Activated naive CD4-positive, alpha-beta T cell treated with anti-CD3 and anti-CD28 coated beads for 36 hours (primary cell): ENCODE measurements at places on chromosomes 7 and 10.

- DNase-seq, result no peak
These were observed 64.6 kb downstream of the TSPAN12 start for GRCh38 chr7:120793213-120793936.

GRCh38 chr7:49010717-49011116 lies 86.4 kb downstream of the CDC14C start:
- no peak for DNase-seq

DNA sequence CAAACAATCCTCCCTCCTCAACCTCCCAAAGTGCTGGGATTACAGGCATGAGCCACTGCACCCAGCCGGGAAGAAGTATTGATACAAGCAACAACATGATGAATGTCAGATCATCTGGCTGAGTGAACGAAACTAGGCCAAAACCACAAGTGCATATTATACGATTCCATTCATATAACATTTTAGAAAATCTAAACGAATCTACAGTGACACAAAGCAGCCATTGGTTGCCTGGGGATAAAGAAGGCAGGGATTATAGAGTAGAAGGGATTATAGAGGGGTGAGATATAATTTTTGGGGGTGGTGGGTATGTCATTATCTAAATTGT lies 11.5 kb upstream of the RHBDD2 start:
- DNase-seq, result no peak

DNA sequence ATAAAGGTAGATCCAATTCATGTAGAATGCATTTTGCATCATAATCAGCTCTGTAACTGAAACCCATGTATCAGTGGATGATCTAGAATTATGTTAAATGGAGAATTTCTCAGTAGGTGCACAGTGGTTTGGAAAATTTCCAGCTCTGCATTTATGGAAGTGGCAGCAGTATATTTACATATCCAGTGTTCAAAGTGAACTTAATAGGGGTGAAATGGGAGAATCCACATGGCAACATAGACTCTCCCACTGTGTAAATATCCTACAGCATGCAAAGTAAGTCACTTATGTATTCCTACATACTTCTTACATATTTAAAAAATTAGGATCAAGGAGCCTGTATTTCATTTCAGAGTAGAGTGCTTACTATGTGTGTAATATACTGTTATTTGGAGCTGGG lies 35.3 kb downstream of the CDC14C start:
- DNase-seq, result no peak

GRCh38 chr7:145978769-145979168 lies 137.8 kb upstream of the CNTNAP2 start:
- no peak for DNase-seq

DNA sequence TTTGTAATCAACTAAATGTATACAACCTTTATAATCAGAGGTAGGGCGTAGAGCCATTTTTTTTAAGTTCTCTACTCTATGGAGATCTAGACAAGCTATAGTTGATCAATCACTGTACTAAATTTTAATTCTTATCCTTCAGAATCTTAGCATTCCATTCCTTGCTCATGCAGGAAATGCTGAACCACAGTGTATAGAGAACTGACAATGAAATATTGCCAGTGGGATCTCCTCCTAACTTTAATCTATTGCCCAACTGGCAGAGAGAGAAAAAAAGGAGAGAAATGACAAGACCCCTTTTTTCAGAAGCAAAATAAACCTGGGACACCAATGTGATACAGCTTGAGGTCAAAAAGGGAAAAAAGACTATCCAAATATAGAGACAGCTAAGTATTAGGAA lies 26.4 kb upstream of the PPP3CB start:
- no peak for DNase-seq

DNA sequence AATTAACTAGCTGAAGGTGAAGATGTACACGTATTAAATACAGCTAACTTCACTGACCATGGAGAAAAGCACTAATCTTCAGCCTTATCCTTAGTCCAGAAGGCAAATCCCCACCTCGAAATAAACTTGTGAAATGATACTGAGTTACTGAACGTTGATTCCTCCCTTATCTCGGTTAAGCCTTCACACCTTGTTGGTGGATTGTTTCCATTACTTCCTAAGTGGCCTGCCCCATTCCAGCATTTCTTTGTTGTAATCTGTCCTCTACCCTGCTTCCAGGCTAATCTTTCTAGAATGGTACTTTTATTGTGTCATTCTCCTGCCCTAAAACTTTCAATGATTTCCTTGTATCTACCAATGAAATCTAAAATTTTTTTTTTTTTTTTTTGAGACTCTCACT lies 68.6 kb downstream of the BUB3 start:
- DNase-seq, result no peak

DNA sequence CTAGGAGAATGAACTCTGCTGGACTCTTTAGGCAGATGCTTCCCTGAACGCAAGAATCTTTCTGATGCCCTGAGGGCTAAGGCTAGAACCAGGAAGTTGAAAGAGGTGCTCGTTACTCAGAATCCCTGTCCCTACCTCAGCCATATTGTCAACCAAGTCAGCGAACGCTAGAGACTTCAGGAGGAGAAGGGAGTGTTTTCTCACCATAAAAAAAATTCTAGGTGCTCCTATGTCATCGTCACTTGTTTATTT lies 359.4 kb downstream of the PRPF18 start:
- no peak for DNase-seq

DNA sequence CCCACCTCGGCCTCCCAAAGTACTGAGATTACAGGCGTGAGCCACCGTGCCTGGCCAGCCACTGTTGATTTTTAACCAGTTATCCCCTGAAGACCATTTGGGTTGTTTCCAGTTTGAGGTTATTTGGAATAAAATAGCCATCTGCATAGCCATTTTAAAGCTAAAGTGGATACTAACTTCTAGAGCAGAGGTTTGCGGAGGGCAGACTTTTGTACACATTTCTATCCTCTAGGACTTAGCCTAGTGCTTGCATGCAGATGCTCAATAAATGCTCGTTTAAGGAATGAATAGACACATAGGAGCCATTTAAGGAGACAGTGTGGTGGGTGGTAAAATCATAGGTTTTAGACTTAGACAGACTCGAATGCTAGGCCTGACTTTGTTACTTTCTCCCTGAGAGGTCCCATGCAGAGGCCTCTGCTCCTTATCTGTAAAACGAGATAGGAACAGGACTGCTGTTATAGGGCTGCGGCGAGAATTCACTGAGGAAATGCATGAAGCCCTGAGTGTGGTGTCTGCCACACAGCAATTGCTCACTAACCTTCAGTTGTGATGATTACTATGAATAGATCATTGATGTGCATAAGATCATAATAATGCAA lies 75.9 kb downstream of the PFKFB3 start:
- no peak for DNase-seq

DNA sequence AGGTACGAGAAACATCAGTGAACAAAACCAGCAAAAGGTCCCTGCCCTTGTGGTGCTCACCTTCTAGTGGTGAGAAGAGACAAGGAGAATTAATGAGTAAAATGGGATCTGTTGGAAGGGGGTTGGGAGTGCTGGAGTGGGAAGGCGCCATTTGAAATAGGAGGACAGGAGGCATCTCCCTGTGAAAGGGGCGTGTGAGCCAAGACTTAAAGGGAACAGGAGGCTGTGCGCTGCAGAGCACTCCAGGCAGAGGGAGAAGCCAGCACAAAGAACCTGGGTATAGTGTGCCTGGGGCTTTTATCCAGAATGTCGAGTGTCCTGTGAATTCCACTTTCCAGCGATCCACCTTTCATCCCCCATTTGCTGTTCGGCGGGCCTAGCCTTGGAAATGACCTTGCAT lies 497.9 kb upstream of the GALNT17 start:
- no peak for DNase-seq

DNA sequence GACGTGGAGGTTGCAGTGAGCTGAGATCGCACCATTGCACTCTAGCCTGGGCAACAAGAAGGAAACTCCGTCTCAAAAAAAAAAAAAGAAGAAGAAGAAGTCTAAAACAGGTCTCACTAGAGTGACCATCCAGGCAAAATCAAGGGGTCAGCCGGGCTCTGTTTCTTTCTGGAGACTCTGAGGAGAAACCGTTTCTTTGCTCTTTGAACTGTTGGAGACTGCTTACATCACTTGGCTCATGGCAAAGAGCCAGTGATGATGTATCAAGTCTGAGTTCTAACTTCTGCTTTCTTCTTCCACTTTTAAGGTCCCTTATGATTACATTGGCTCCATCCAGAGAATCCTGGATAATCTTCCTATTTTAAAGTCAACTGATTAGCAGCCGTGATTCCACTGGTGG lies 306.8 kb downstream of the WDR11 start:
- DNase-seq, result no peak

- no peak for DNase-seq
These were observed 43.6 kb downstream of the PDGFA start for GRCh38 chr7:475951-476441.

- DNase-seq, result no peak
These were observed 5.2 kb downstream of the GRID1 start for GRCh38 chr10:86361156-86362128.

- DNase-seq, result no peak
These were observed 12.0 kb upstream of the DHTKD1 start for GRCh38 chr10:12056748-12057147.

DNA sequence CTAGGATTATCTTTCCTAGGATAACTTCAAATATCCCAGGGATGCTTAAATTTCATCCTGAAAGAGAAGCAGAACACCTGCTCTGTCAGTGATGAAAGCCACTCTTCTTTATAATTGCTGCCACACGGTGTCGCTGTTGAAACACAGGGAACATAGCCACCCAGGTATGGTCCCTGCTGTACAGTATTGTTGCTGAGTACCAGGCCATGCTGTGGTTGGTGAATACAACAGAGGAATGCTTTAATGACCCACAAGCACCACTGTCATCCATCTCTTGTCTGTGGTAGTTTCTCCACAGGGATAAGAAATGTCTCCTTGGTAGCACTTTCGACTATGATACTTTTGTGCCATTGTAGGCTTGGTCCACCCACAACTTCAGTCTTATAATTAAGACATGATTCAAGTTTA lies 70.6 kb upstream of the STARD3NL start:
- peak; percentile 84 for DNase-seq

DNA sequence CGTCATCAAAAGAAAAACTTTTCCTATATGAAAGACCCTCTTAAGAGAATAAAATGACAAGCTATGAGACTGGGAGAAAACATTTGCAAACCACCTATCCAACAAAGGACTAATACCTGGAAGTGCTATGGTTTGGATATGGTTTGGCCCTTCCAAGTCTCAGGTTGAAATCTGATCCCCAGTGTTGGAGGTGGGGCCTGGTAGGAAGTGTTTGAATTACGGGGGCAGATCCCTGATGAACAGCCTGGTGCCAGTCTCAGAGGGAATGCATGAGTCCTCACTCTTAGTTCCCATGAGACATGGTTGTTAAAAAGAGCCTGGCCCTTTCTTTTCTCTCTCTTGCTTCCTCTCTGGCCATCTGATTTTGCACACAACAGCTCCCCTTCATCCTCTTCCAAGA lies 6.3 kb downstream of the ALDH18A1 start:
- DNase-seq, result no peak

DNA sequence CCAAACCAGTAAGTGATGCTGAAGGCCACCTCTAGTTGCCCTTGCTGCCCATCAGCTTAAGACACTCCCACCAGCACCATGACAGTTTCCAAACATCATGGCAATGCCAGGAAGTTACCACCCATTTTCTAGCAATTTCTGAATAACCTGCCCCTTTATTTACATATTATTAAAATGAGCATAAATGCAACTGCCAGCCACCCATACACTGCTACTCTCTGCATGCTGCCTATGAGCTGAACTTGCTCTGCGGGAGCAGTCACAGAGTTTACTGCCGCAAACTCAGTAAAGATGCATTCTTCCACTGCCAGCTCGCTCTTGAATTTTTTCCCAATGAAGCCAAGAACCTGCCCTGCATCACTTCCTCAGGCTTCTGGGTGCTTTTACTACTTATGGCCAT lies 212.6 kb downstream of the SH2D4B start:
- DNase-seq, result no peak

DNA sequence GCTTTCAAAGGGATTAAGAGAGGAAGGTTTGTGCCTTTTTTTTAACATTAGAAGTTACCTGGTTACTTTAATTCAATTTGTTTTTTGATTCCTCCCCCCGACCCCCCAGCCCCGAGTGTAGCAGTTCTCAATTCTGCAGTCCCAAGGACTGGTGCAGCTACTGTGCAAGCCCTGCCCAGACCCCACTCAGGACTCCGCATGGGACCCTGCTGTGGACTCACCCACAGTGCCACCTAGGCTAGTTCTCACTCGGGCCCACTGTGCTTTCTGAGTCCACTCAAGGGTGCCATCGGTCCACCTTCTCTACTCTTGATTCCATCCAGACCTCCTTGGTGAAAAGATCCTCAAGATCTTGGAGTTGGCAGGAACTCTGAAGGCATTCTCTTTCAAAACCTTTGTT lies 77.4 kb downstream of the VOPP1 start:
- DNase-seq, result no peak

DNA sequence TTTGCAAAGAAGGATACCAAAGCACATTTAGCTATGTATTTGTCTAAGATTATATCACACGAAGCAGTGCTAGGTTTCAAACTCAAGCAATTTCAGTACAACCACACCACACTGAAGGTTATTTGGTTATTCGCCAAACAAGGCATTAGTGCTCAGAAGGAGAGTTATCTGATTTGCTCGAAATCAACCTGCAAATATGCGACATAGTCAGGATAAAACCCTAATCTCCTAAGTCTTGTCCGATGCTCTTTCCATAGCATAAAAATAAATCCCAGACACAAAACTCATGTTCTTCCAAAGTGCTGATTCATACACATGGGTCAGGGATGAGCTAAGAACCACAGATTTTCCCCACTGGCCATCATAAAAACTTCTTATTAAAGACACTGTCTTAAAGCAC lies 1288.0 kb upstream of the SORCS1 start:
- no peak for DNase-seq

GRCh38 chr10:43205681-43206390 lies 61.0 kb downstream of the RASGEF1A start:
- no peak for DNase-seq

- no peak for DNase-seq
These were observed 28.7 kb downstream of the FRMD4A start for GRCh38 chr10:14302035-14302434.

- no peak for DNase-seq
These were observed 291.2 kb downstream of the POM121L12 start for GRCh38 chr7:53326634-53327033.

GRCh38 chr7:136312592-136312991 lies 335.4 kb upstream of the MTPN start:
- DNase-seq, result no peak

DNA sequence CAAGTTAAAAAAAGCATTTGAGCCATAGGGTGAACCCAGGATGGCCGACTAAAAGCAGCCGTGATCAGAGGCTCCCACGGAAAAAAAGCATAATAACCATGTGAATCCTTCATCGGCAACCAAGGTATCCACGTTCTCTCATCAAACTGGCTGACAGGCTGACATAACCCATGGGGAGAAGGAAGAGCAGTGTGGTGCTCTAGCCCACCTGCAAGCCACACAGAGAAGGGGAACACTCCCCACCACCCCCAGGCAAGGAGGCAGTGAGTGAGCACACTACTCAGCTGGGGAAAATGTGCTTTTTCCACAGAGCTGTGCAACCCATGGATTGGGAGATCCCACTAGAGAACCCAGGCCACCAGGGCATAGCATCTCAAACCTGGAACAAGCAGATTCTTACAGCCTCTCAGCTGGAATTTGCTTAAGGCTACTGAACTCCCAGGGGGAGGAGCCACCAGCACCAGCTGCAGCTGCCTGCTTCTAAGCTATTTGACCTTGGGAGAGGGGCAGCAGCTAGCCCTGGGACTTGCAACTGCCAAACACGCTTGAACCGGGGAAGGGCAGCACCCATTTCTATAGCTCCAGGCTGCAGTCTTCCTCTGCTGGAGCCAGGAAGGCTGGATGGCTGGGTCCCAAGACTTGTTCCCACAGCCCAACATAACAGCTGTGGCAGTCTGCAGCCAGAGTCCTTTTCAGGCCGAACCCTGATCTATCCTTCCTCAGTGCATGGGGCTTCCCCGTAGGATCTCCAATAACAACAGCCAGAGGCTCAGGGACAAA lies 178.2 kb upstream of the NRG3 start:
- DNase-seq, result no peak

- DNase-seq, result peak; percentile 91
These were observed 35.6 kb downstream of the CPN1 start for GRCh38 chr10:100046021-100046486.
